ENCODE measurements at places on chromosomes 3 and 15.

GRCh38 chr3:18870074-18870640 is 278.2 kb upstream of the KCNH8 start:
- no peak for DNase-seq

DNA sequence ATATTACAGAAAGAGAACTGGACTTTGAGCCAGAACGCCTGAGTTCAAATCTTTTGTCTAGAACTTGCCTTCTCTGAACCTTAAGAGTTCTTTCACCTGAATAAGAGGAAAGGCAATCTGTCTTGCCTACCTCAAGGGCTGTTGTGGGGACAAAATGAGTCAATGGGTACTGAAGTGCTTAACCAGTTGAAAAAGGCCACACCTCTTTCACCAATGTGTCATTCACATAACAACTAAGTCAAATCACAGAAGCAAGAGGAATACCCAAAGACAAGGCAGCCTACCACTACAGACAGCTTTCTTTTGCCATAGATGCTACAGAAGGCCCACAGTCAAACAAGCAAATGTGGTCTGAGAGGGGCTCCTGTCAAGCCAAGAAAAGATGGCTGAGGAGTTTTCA is 39.7 kb downstream of the NBEAL2 start:
- DNase-seq, result no peak

GRCh38 chr3:126985132-126985985 is 2.4 kb downstream of the PLXNA1 start:
- DNase-seq, result no peak

GRCh38 chr3:6733699-6734394 is 127.1 kb upstream of the GRM7 start:
- peak; percentile 46 for DNase-seq

GRCh38 chr3:158801696-158802408 is at the start of gene MFSD1:
Gene MFSD1, plus strand, starts transcription at chr3:158802054. Its CDS starts 99 bp downstream, at chr3:158802153.
- peak; percentile 79 for DNase-seq

GRCh38 chr3:136750897-136751315 is 1.3 kb downstream of the STAG1 start:
- no peak for DNase-seq

GRCh38 chr15:38768970-38769369 is 204.4 kb upstream of the RASGRP1 start:
- DNase-seq, result peak; percentile 11

DNA sequence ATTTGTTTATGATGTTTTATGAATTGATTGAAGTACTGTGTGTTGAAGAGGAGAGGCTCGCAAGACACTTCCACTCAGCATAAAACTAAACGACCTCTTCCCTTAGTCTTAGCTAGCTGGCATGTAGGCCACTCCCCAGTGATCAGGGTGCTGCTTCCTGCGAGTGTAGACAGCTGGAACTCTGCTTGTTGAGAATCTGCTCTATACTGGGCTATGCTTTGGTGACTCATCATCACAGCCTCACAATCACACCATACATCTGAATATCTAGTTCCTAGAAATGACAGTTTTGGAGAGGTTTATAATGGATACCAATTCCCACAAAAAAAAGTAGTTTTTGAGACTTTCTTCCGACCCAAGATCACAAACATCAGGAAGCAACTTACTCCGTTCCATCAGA is 1.5 kb upstream of the SLC24A5 start:
- no peak for DNase-seq

- DNase-seq, result no peak
These were observed 1.0 kb upstream of the TBC1D21 start for GRCh38 chr15:73872346-73872745.

DNA sequence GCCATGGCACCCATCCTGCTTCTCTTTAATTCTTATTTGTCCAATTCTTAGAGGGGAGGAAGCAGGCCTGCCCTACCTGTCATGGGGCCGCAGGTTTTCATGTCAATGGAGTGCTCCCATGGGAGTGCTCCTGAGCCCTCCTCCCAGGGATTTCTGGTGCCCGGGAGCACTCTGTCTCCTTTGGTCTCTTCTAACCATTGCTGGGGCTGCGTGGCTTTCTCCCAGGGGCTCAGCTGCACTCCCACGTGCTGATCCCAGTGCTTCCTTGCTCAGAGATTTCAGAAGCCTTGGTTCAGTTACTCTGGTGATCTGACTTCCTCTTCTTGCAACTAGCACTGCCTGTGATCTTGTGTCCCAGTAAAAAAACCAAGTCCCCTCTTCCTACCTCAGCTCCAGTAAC is 68.0 kb upstream of the ARL8B start:
- no peak for DNase-seq

DNA sequence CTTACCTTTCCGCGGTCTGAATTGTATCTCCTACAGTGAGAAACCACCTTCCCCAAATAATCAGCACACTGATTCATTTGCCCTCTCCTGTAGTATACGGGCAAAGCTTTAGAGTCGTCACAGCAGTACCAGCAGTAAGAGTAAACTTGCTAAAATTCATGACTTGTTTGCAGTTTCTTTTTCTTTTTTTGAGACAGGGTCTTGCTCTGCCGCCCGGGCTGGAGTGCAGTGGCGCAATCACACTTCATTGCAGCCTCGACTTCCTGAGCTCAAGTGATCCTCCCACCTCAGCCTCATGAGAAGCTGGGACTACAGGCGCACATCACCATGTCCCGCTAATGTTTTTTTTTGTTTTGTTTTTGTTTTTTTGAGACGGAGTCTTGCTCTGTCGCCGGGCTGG is 11.9 kb downstream of the SCAMP5 start:
- no peak for DNase-seq

GRCh38 chr3:15319575-15319974 is 12.8 kb downstream of the SH3BP5 start:
- no peak for DNase-seq

- DNase-seq, result no peak
These were observed 54.5 kb downstream of the ALDH1A2 start for GRCh38 chr15:58010983-58011382.

GRCh38 chr3:35936571-35936970 is 297.2 kb downstream of the ARPP21 start:
- no peak for DNase-seq

DNA sequence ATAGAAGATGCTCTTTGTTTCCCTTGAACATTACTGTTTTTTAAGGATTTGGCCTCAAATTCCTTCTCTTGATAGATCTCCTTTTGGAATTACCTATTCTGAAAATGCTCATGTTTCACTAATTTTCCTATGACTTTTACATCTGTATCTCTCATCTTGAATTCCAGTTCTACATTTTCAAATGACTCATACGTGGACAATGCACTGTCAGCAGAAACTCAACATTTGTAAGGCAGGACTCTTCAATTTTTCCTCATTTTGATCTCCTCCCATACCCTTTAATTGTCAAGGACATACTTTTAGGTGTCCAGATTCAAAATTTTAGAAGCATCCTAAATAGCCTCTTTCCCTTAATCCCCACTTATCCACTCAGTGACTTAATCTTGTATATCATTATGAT is 341.0 kb upstream of the RASGRP1 start:
- no peak for DNase-seq

- DNase-seq, result no peak
These were observed 699 bp upstream of the SHOX2 start for GRCh38 chr3:158106766-158107471.

GRCh38 chr3:52128118-52128683 is 26.0 kb downstream of the POC1A start:
- DNase-seq, result peak; percentile 83

DNA sequence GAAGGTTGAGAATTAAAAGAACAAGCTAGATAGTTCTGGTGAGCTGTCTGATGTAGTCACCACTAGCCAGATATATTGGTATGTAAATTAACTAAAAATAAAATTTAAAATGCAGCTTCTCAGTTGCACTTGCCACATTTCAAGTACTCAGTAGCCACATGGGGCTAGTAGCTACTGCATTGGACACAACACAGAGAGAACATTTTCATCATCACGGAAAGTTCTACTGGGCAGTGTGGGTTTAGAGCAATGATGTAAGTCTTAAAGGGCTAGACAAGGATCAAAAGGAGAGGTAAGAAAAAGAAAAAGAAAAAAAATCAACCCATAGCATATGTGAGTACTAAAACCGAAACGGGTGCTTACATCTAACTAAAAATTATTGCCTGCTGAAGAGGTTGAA is 282.4 kb upstream of the LRRFIP2 start:
- no peak for DNase-seq

DNA sequence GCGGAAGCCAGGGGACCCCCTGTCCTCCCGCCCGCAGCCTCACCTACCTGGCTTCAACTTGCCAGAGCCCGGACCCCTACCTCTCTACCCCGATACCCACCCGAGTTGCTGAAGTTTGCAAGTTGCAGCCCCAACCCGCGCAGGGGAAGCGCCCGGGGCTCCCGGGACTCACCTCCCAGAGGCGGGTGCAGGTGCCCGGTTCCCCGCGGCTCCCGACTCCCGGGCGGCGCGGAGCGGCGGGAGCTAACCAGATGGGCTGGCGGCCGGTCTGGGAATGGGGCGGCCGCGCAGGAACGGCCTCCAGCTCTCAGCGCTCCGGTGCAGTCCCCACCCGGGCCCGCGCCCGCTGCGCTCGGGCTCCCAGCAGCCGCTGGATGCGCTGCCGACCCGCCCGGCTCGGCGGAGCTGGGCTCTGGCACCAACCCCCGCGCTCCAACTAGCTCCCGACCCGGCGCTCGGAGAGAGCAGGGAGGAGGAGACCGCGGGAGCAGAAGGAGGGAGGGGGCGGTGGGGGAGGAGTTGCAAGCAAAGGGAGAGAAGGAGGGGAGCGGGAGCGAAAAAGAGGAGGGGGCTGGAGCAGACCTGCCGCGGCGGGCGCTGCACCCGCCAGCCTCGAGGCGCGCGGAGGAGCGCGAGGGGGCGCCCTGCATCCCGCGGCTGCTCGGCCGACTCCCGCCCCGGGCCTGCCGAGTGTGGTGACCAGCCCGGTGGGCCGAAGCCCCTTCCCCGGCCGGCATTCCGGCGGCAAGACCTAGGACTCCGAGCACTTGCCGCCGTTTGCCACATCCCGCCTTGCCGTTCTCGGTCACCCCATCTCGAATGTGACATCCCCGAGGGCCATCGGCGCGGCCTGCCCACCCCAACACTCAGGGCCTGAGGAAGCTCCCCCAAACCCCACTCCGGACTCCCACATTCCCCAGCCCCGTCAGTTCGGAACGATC is at the start of gene SEMA5B:
Gene SEMA5B (minus strand): TSS at position 472 of the 941 bp plus-strand sequence. CDS start 66,500 bp downstream, outside the sequence.
- peak; percentile 72 for DNase-seq

DNA sequence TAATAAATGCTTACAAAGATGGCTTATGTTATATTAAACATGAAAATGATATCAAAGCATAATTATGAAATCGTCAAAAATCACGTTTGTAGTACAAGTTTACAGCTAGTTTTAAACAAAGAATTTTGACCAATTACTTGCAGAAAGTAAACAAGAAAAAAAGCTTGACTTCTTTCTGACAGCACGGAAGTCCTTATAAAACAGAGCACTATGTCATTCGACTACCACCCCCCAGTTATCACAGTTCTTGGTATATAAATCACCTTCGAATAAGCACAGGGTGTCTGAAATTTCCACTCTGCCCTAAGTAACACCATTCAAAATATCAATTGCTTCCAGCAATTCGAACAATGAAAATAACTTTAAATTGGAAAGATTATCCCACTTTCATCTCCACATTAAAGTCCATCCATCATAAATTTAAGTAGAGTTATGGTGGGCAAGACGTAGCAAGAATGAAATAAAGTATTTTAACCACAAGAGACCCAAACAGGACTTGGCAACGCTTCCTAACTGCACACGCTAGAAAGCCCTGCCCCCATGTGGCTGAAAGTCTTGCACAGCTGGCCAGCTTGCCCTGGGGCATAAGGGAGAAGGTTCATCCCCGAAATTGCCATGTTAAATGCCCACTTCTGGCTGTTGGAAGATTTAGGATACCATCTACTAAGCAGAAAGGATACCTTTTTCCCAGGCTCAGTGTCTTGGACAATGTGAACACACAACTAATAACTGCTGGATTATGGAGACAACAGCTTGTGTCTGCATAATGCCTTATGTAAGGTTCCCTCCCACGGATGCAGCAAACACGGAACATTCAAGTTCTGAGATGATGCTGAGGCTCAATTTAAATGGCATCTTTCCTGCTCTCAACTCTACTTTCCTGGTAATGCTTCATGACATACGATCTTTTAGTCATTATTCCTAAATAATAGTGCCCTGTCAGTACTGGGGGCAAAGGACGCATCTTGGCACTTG is 116.4 kb upstream of the TJP1 start:
- DNase-seq, result no peak

- DNase-seq, result no peak
These were observed 6.8 kb downstream of the TRNT1 start for GRCh38 chr3:3133500-3133899.

DNA sequence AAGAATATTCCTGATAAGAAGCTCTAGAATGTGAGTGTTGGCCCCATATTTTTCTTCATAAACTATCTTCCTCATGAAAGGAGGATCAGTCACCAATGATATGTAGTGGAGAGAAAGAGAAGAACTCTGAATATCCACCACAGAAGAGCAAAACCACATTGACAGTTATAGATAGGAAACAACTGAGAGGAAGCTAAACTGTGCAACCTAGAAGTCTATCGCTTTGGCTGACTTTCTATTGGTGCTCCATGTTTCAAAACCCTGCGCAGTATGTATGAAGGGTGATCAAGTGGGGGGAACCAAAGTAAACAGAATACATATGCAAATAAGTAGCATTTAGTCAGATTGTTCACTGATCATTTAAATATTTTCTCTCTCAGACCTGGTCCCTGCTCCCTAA is 41.0 kb upstream of the ZNF280D start:
- DNase-seq, result no peak

GRCh38 chr15:40380636-40381035 is 1.9 kb upstream of the KNSTRN start:
- DNase-seq, result no peak

- DNase-seq, result no peak
These were observed 169.9 kb upstream of the CTNNB1 start for GRCh38 chr3:41029356-41029755.

DNA sequence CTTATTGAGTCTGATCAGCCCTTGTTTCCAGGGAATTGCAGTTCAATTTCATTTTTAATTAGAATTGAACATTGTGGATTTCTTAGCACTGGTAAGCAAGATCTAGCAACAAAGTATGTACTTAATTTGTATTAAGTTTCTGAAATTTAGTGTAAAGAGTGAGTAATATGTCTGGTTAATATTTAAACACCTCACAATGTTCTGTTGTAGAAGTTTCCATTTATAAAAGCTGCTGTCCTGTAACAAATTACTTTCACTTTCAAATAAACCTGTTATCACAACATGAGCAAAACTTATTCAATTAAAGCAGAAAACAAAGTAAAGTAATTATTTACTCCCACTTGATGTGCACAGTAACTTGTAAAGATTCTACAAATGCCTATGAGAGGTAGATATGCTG is 448.5 kb downstream of the NAALADL2 start:
- no peak for DNase-seq

- DNase-seq, result peak; percentile 64
These were observed 18.0 kb downstream of the PDIA5 start for GRCh38 chr3:123084738-123085237.

All from HuH-7 (cell line).